ENCODE measurements at places on chromosomes 1 and 21. TPM values are rescaled to one million over a fixed set of nuclear protein-coding genes. Genes with fewer than 3 reads are reported as not detected.

Gene SOAT1
- polyA plus RNA-seq = 61.0 TPM

Gene RASSF5
- polyA plus RNA-seq = 69.5 TPM

- no peak for DNase-seq
Observed at GRCh38 chr1:100164702-100165101, 13.4 kb downstream of the LRRC39 start.

GRCh38 chr1:89287181-89288050, 14.8 kb upstream of the GBP5 start:
- DNase-seq = no peak

DNA sequence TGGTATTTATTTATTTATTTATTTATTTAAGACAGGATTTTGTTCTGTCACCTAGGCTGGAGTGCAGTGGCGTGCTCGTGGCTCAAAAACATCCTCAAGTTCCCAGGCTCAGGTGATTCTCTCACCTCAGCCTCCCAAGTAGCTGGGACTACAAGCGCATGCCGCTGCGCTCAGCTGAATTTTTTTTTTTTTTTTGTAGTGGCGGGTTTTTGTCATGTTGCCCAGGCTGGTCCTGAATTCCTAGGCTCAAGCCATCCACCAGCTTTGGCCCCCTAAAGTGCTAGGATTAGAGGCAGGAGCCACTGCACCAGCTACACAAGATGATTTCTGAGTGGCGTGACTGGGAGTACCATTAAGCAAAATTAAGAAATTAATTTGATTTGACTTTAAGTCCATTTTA, 31.7 kb downstream of the CNST start:
- DNase-seq = no peak

DNA sequence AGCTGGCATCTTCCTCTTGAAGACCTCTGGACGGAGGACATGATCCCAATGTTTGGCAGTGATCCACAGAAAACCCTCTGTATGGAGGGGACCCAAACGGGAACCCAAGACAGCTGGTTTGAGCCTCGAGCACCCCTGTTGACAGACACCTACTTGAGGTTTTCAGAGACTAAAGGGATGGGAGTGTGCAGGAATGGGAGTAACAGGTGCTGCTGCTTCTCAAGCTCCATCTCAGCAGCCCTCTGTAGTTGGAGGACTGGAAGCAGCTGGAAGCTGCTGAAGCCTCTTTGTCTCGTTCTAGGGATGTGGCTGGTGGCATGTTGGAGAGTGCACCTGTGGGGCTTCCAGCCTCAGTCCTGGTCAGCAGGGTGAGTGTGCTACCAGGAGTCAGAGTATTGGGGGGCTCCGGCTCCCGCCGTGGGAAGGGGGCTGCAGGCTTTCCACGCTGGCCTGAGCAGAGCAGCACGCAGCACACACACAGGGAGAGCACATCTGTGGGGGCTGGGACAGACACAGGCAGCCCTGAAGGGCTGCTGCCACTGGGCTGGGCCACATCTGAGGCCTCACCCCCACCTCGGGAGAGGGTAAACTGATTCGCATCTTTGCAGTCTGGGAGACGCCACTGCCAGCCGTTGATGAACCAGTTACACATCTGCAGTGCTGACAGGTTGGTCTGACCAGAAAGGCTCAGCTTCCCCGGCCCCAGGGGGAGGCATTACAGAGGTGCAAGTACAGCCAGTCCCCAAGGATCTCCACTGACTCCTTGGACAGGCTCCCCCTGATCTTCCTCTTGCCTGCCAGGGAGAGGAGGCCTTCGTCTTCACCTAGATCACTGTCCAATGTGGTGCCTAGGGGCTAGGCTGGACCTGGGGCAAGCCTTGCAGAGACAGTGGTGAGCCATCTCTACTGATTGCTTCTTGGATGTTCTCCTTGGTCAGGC, 56.6 kb downstream of the ADSS2 start:
- no peak for DNase-seq
